ENCODE measurements at places on chromosomes 3 and 15. TPM values are rescaled to one million over a fixed set of nuclear protein-coding genes. Genes with fewer than 3 reads are reported as not detected.

DNA sequence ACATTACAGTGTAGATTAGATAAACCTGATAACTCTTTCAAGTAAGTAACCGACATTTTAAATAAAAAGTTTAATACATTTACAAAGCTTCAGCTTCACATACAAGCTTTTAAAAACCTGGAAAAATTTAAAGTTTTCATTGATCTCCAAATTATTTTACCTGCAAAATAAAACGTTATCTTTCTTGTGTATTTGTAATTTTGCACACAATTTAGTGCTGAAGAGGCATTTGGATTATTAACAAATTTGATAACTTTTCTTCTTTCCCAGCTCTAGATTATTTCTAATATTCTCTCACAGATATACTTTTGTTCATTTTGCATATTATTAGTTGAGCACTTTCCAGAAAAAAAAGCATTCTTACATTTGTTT is 24.2 kb upstream of the MBNL1 start:
- no peak for DNase-seq

- no peak for DNase-seq
Observed at GRCh38 chr15:83613714-83614113, 40.2 kb upstream of the ADAMTSL3 start.

DNA sequence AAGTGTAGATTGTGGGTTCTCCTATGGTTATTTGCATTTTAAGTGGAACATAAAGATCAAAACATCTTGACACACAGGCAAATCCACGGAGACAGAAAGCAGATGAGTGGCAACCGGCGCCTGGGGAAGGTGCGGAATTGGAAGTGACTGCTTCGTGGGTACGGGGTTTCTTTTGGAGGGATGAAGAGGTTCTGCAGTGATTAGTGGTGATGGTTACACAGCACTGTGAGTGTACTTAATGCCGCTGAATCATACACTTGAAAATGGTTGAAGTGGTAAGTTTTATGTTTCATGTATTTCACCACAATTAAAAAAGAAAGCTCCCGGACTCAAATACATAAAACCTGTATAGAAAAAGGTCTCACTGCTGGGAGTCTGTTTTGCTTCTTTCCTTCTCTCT is 18.5 kb upstream of the VPS33B start:
- DNase-seq, result no peak

- no peak for DNase-seq
Observed at GRCh38 chr15:67076147-67076843, 10.9 kb downstream of the SMAD3 start.

Gene FAM3D
- total RNA-seq, result not detected

Gene WDR93
- total RNA-seq, result not detected

DNA sequence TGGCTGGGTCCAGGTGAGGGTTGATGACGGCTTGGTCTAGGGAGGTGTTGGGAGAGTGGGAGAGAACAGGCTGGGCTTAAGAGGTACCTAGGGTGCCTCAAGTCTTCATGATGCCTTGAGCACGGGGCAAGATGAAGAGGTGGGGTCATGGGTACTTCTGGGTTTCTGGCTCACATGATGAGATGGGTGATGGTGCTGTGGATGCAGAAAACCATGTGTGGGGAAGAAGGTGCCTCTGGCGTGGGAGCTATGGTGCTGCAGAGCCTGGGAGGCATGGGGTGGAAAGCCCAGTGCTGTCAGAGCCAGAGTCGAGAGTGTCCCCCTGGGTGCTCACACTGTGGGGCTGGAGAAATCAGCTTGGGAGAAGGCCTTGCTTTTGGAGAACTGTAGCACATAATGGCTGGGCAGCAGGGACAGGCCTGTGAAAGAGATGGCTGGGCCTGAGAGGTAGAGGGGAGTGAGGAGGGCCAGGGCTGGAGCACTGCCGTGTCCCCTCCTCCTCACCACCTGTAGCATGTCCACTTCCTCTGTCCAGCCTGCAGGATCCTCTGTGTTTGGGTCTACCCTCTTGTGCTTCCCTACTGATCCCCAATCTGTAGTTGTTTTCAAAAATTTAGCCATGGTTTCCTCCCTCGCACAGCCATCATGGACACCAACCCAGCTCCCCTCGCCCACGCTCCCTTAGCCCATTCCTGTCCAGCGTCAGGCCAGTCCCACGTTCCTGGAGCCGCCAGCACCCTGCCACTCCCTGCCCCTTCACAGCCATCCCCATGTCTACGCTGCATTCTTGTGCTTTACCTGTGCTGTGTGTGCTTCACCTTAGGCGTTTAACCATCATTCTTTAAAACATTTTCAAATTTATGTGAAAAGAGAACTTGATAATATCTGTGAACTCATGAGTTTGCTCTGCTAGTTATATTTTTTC is 132.0 kb downstream of the EEFSEC start:
- DNase-seq, result peak; percentile 30

Gene GNAT1
- 0.08 TPM for total RNA-seq

- DNase-seq, result no peak
Observed at GRCh38 chr3:151879679-151880415, 6.4 kb downstream of the SUCNR1 start.

DNA sequence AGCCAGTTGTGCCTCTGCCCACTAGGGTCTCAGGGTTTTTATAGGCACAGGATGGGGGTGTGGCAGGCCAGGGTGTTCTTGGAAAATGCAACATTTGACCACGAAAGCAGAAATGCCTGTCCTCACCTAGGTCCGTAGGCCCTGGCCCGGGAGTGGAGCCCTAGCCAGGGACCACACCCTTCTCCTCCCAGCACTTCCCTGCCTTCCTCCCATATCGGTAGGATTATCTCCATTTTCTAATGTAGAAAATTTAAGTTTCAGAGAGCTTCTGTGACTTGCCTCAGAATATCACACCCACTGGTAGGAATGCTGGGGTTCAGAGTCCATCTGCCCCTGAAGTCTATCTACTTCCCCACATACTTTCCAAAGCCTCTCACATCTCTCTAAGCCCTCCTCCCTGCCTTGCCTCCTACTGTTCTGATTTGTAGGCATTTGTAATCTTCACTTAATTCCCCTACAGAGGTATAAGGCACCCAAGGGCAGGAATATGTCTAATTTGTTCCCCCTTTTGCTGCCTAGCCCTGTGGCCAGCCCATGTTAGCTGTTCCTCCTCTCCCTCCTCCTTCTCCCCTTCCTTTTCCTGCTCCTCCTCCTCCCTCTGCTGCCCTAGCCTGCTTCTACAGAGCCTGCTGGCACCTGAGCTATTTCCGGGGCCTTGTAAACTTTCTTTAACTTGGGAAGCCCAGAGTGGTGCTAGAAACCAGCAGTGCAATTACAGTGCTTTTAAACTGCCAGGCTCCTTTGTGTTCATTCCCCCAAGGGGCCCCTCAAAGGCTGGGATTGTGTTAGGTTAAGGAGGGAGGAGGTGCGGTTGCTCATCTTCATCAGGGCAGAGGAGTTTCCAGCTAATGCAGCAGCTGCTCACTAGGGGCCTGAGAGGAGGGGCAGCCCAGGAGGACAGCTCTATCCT is 71.1 kb downstream of the MRPL46 start:
- no peak for DNase-seq

DNA sequence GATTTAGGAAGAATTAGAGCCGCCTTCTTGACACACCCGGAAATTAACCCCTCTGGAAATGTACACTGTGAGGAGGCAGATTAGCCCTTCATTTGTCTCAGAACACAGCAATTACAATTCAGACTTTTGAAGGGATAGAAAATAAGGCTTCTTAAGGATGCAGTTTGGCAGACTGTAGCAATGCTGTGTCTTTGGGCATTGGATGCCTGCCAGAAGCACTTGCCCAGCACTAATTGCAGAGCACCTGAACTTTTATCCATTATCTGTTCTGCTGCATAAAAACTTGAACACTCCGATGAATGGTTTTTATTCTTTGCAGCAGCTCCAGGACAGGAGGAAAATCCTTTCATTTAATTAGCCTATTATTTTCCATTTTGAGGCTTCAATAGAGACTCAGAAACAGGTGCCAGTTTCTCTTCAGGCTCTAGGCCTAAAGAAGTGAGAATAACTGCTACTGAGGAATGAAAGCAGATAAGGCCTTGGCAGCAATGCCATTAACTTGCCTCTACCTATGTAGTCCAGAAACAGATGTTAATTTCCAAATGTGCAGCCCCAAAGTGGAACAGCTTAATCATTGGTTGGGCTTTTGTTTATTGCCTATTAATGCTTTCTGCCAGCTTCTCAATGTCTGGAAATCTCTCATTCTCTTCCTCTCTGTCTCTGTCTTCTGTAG is 418.5 kb downstream of the NSUN3 start:
- no peak for DNase-seq

DNA sequence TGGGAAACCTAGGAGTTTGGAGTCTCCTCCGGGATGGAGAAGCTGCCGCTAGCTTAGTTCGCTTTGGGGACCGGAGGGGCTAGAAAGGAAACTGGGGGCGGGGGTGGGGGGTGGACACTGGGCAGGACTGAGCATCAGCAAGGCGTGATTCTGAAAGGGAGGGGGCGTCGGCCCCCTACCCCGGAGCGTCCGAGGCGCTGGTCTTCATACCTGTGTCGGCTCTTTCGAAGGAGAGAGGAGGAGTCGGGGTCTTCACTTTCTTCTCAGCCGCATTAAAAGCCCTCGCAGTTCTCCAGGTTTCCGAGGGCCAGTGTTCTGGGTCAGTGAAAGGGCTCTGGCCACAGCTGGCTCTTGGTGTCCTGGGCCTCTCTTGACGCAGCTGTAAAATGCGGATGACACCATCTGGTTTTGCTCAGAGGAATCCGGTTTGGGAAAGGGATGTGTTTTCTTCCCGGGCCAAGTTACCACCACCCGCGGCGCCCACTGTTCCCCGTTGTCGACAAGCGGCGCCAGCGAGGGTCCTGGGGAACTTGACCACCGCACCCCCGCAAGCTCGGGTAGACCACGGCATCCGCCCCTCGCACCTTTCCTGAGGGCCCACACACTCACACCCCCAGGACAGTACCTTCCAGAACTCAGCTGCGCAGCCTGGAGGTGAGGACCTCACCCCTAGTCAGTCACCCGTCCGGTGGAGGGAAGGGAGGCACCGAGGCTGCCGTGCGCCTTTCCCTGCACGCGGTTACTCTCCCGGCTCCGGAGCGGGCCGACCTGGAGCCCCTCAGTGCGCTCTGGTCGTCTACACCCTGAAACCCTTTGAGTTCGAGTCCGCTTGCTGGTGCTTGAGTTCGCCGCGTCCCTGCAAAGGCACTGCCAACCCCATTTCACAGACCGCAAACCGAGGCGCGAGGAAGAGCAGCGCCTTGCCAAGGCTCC is 660 bp downstream of the CCK start:
- no peak for DNase-seq

GRCh38 chr3:175484666-175485065 is 625.5 kb downstream of the NAALADL2 start:
- no peak for DNase-seq

Gene LRRC34
- 0.42 TPM for total RNA-seq

- DNase-seq, result no peak
Observed at GRCh38 chr3:154301561-154301960, 22.7 kb downstream of the DHX36 start.

- no peak for DNase-seq
Observed at GRCh38 chr15:65766422-65767263, 25.4 kb downstream of the DENND4A start.

DNA sequence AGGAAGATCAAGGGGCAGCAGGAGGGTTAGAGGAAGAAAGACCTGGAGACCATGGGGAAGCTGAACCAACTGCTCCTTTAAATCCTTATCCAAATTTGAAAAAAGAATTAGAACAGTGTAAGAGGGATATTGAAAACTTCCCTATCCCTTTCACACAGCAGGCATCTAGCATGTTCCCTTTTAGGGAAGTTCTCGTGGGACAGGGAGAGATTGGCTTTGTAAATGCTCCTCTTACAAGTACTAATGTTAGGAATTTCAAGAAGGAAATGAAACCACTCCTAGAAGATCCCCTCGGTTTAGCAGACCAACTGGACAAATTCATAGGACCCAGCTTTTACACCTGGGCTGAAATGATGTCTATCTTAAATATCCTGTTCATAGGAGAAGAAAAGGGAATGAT is 41.5 kb downstream of the PPCDC start:
- DNase-seq, result no peak

- no peak for DNase-seq
Observed at GRCh38 chr3:57805674-57806073, 49.6 kb downstream of the SLMAP start.

Gene MON1A
- 9.0 TPM for total RNA-seq
